LHCN-M2 (cell line): ENCODE measurements at places on chromosomes 5 and 9. TPM values are rescaled to one million over a fixed set of nuclear protein-coding genes. Genes with fewer than 3 reads are reported as not detected.

GRCh38 chr5:40549616-40550015 lies 130.1 kb upstream of the PTGER4 start:
- DNase-seq, result no peak

- no peak for DNase-seq
Observed at GRCh38 chr5:8751971-8752370, 793.9 kb downstream of the SEMA5A start.

DNA sequence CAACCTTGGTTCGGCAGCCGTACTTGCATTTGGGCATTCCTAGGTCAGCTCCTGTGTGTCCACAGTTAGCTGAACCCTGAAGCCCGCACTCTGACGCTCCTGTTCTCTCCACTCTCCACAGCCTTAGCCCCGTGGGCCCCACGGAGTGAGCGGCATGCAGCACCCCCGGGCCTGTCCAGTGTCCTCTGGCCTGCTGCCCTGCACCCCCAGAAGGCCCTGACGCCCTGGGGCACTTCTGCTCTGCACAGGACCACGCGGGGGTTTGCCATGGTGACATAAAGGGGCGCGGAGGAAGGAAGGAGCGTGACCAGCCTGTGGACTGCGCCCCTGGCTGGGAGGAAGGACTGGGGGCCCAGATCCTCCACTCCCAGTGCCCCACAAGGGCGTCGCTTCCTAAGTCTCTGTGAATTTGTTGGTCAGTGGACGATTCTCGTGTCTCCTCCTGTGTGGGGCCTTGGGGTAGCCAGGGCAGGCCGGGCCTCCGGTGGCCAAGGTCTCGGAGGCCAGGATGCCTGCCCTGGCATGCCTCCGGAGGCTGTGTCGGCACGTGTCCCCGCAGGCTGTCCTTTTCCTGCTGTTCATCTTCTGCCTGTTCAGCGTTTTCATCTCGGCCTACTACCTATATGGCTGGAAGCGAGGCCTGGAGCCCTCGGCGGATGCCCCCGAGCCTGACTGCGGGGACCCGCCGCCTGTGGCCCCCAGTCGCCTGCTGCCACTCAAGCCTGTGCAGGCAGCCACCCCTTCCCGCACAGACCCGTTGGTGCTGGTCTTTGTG lies 13.0 kb downstream of the NDST1 start:
- DNase-seq, result no peak

The SPOCK1 gene
- 23.2 and 31.4 TPM in 2 replicates for total RNA-seq
